Stromal cell of bone marrow (primary cell): ENCODE measurements at places on chromosomes 1 and 21.

- no peak for DNase-seq
Observed at GRCh38 chr1:15843826-15844572, 3.5 kb upstream of the SPEN start.

GRCh38 chr1:239954836-239955235 lies 136.8 kb upstream of the FMN2 start:
- DNase-seq, result no peak

DNA sequence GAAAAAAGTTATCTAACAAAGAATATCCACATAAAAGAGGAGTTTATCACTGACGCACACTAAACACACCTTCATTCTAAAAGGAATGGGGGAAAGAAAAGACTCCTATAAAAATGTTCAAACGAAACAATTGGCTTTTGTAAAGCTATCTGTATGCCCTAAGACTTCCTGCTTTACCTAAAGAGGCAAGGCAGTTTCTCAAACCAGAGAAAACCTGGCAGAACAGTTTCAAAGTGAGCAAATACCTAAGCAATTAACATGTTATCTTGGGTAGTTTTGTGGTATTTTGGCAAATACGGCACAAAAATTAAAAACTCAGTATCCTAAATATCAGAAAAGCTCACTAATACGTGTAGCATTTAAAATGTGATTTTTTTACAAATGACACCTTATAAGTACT lies 1.9 kb downstream of the PUM1 start:
- no peak for DNase-seq

DNA sequence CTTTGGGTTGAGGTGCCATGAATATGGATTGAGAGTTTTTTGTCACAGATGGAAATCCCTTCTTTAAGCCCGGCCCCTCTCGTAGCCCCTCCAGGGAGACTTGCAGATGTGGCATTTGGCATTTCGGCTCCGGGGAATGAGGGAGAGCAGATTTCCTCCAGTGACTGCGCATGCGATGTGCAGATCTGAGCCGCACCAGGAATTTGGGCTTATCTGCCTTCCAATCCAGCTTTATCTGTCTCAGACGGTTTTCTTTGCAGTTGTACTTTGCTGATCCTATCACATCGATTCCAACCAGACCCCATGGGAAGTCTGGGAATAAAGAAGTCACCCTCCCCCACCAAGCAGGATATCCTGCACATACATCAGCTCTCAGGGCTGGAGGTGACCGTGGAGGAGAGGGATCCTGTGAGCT lies 11.7 kb downstream of the KIF26B start:
- no peak for DNase-seq

DNA sequence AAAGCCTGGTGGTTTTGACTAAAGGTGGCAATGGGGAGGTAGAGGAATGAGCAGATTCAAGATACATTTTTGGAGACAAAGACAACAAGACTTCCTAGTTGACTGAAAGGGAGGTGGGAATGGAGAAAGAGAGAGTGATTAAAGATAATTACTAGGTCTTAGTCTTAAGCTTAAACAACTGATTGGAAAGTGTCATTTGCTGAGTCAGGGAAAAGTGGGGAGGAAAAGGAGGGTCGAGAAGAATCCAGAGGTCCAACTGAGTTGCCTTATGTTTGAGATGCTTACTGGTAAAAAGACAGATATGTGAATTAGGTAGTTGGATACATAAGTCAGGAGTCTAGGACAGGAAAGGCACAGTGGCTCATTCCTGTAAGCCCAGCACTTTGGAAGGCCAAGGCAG lies 179.3 kb downstream of the RGS7 start:
- DNase-seq, result no peak

DNA sequence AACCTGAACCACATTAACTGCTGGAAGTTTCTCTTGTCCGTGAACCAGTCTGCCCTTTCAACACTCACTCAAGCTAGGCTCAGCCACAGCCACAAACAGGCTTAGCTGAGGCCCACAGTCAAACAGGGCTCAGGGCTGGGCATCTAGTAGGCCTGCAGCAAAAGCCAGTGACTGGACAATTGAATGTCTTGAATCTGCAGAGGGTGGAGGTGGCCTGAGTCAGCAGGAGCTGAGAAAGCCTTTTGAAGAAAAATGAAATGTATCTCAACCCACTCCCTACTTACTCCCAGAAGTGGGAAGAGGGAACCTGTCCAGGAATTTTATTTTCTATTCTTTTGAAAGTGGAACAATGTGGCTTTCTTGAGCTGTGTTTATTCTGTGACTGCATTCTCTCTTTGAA lies 95.4 kb downstream of the PTPRU start:
- peak; percentile 24 for DNase-seq

GRCh38 chr1:212507369-212507768 lies 74.6 kb downstream of the NENF start:
- DNase-seq, result no peak

- DNase-seq, result no peak
Observed at GRCh38 chr1:107810291-107810951, 154.6 kb downstream of the VAV3 start.

DNA sequence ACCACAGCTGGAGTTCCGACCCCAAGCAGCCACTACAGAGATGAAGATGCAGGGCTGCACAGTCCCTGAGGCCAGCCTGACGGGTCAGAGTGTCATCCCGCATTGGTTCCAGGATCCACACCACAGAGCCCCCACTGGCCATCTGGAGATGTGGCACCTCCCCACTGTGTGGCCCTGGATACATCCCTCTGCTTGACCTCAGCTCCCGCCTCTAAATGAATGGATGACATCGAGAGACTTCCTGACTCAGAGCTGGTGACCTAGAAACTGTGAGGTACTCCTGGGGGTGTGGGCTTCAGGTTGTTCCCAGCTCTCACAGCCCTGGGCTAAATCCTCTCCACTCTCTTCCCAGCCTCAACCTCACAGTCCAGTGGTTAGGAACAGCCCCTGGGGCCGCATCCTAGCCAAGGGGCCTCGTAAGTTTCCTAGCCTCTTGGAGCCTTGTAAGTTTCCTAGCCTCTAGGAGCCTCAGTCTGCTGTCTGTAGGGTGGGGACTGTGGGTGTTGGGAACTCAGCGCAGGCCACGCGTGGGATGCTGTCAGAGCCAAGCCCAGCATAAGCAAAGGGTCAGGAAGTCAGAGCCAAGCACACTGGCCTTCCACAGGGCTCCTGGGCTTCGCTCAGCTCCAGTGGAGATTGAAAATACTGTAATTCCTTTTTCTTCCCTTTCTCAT lies 87.5 kb upstream of the RUNX3 start:
- DNase-seq, result peak; percentile 21

GRCh38 chr1:223538981-223539380 lies 126.5 kb downstream of the CAPN8 start:
- no peak for DNase-seq

DNA sequence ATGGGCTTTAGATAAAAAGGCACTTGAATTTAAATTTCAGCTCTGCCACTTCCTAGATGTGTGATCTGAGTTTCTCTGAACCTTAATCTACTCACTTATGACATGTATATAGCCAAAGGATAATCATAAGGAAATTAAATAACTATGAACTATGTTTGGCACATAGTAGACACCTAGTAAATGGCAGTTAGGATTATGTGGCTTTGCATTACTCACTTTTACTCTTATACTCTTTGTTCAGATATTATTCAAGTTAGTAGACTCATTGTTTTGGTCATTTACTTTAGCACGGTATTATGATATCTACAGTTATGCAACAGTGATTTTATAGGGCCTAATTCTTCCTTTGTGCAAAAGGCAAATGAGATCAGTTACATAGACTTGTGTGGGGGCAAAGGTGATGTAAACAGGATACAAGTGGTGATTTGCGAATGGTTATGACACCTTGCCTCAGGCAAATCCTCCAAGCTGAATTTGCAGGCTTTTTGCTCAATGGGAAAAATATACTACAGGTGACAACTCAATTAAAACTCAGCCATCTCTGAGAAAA lies 297.2 kb upstream of the PBX1 start:
- no peak for DNase-seq

DNA sequence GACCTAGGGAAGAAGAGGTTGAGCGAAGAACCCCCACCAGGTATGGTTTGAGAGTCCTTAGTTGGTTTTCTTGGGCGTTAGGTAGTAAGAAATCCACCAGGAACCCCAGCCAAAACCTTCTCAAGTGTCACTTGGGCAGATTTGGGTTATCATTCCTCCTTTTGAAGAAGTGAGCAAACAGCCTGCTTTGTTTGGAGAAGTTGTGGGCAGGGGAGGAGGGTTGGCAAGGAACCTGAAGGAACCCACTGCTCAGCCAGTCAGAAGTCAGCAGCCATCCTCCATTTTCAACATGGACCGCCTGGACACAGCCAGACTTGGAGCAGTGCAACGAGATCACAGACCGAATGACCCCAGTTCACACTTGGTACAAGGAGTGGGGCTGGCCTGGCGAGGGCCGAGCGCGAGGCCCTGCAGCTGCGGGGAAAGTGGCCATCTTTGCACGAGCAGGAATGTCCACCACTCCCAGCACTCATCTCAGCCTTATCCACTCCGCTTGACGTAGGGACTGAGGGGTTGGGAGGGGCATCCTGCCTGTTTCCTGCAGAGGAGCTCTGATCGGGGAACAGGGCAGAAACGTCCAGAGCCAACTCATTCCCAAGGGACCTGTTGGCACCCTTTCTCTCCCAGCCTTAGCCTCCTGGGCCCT lies 7.2 kb downstream of the ADPRS start:
- no peak for DNase-seq

DNA sequence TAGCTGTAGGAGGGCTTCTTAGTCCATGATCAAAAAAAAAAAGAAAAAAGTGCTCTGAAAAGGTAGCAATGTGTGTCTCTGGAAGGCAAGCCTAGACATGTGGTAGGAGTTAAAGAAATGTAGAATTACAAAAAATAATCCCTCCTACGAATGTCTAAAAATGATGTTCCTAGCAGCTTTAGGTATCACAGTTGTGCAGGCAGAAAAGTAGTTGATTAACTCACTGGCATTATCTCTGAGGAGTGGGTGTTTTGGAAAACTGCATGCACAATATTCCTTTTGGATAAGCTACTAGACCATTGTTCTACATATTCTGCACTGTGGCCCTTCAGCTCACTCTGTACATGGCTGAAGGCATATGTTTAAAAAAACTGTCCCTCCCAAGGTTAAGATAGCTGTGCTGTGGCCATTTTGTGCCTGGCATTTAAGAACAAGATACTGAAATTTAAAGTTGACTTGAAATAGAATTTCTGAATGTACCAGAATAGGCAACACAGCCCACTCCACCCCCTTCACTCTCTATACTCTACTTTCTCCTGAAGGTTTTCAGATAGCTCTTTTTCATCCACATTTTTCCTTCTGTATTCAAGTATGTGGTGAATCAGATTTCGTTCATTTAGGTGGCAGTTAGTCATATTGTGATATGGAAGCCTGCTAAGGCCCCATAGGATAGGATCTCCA lies 463.9 kb upstream of the LRRC7 start:
- no peak for DNase-seq

GRCh38 chr1:54051933-54052430 lies 1.0 kb downstream of the TMEM59 start:
- no peak for DNase-seq

DNA sequence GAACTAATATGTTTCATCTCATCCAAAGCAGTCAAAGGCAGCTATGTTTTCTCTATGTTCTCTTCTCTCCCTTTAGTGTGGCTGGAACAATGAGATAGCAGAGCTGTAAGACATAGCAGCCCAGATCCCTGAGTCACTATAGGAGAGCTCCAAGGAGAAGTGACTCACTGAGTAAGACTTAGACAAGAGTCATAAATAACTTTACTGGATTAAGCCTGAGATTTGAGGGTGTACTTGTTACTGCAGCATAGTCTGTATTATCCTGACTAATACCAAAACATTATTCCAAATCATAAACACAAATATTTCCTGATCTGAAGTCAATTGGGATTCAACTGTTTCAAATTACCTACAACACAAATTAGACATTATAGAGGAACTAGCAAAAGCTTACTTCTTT lies 3.9 kb downstream of the KRTAP19-8 start:
- DNase-seq, result no peak

DNA sequence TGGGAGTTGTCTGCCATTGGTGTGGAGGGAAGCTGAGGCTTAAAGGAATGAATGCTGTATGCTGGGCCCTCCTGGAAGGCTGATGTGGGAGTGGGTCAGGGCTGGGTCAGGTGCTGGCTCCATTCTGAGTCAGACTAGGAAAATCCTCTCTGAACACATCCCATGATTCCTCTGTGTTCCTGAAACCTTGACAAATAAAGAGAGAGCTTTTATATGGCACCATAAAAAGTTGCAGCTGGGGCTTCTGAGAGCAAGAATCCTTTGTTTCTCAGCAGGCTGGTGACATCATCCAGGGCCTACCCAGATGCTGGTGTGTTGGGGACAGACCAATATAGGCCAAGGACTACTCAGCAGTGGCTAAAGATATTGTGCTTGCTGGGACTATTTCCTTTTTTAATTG lies 27.8 kb upstream of the NFASC start:
- no peak for DNase-seq

GRCh38 chr21:35020436-35020835 lies 28.7 kb downstream of the RUNX1 start:
- no peak for DNase-seq

DNA sequence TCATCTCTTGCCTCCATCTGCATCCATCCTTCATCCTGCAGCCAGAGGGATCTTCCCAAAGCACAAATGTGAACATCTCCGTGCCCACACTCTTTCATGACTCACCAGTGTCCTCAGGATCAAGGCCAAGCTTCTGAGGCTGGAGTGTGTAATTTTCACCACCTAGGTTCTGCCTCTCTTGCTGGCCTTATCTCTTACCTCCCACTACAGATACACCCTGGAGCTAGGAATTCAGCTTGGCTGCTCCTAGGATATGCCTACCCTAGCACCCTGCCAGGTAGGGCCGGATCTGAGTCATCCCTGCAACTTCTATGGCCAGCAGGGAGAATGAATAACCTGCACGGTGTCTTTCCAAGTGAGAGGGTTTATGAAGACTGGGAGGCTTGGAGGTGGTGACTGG lies 208.7 kb upstream of the CSF3R start:
- DNase-seq, result no peak

- DNase-seq, result no peak
Observed at GRCh38 chr1:100320311-100321099, 31.8 kb upstream of the CDC14A start.
